ENCODE measurements at places on chromosomes 7 and 10. TPM values are rescaled to one million over a fixed set of nuclear protein-coding genes. Genes with fewer than 3 reads are reported as not detected.

The GTF2IRD1 gene
- 3.1 TPM for total RNA-seq

The OR6B1 gene
- total RNA-seq, result not detected

DNA sequence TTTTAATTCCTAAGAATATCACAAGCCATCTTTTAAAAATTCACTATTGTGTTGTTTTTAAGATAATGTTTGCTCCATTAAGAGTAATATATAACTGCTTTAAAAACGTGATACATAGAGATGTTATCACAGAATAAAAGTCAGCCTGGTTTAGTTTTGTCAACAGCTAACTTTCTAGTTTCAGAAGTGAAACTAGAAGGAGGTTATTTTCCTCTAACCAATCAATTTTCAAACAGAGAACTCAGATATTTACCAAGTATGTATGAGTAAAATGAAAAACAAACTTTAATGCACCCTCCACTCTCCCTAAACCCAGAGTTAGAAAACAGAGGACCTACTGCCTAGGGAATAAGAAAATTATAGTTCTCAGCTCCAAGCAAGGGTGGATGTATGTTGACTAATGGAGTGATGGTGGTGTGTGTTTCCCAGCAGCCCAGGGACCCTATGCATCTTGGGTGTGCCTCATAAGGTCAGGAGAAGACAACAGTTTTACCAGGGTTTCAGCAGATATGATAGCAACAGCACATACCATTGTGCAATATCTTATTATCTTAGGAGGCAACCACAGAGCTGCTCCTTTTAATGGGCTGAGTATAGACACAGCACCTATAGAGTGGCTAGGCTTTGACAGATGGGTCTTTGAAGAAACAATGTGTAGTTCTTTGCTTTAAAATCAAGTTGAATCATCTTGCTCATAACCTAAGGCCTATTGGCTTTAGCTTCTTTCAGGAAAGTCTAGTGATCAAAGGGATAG is 58.4 kb downstream of the PTPRZ1 start:
- DNase-seq, result no peak

GRCh38 chr7:17299483-17299991 is 1.1 kb downstream of the AHR start:
- DNase-seq, result no peak

DNA sequence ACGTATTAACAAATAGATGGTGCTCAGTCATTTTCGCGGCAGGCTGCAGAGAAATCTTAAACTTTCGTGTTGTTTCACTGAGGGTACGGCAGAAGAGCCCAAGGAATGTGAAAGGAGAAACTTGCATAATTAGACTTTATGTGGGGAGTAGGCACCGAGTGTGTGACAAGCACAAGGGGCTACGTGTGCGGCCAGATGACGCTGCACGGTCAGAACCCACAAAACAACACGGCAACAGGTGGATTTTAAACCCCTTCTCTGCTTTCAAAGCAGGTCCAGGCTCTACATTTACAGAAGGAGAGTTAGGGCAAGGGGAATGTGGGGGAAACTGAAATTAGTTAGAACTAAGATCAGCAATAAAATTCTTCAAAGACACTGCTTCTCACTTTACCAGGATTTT is 392 bp upstream of the UCN3 start:
- no peak for DNase-seq

DNA sequence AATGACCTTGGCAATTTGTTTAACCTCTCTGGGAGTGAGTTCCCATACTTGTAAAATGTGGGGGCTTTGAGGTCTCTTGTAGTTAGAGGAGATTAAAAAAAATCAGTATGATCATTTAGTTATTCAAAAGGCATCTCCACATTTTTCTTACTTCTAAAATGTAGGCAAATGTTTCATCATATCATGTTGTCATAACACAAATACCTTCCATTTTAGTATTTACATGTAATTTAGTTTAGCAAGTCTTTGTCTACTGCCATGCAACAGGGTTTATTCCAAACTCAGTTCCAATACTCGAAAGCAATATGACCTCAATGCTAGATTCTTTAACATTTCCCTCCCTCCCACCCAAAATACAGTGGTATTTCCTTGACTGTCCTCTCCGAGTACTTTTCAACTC is 262.8 kb upstream of the IMMP2L start:
- no peak for DNase-seq
